Panc1 (cell line): ENCODE measurements at places on chromosomes 12 and 14. TPM values are rescaled to one million over a fixed set of nuclear protein-coding genes. Genes with fewer than 3 reads are reported as not detected.

- peak; percentile 95 for DNase-seq
Observed at GRCh38 chr12:31518680-31519227, 72.2 kb downstream of the DENND5B start.

DNA sequence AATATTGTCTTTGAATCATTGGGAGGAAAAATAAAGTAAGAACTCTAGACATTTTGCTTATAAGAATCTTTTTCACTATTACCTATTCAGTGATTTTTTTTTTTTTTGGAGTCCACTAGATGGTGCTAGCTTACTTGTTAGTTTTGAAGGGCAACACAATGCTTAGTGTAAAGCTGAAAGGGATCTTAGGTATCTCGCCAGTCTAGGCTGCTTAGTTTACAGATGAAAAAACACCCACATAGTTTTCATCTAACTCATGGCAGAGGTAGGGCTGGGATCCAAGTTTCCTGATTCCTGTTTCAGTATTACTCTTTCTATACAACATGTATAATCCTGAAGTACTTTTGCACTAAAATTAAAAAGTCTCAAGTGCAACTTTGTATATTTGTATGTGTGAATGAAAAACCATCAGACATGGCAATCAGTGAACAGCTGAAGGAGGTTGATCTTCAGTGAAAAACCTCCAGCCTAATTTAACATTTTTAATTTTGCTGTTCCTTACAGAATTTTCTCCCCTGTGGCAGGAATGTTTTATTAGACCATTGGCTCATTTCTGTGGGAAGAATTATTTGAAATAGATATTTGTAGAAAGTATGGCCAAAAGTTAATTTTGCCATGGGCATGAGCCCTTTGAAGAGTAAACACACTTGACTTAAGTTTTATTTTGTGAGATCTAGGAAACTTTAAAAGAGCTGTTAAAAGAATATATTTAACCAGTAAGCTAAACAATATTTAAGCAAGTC, 40.7 kb downstream of the LRRIQ1 start:
- DNase-seq: peak; percentile 48

Gene CLEC6A
- total RNA-seq: not detected

DNA sequence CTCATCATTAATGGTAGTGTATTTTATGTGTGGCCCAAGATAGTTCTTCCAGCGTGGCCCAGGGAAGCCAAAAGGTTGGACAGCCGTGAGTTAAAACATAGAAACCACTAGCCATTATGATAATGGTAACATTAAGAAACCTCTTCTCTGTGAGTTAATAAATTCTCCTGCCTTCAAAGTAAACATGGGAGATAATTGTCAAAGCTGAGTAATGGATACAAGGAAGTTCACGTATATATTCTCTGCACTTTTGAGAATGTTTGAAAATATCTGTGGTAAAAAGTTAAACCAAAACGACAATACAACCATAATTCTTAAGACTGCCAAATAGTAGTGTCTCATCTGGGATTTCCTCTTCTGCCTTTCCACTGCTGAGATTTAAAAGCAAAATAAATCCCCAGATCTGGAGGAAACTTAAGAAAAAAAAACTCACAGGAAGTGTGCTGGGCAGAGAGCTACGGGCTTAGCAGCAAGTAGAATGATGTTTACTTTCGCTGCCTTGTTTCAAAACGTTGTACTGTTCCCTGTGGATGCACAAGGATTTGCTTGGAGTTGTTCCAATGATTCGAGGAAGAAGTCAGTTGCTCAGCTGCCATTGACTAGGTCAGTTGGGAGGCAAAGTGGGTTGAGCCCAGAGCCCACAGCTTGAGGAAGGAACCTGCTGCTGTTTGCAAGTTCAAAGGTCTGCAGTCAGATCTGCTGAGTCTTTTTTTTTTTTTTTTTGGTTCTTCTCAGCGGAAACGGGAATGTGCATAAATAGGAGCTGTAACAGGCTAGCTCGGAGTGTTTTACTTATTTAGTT, 1.7 kb downstream of the TPCN1 start:
- DNase-seq: no peak

DNA sequence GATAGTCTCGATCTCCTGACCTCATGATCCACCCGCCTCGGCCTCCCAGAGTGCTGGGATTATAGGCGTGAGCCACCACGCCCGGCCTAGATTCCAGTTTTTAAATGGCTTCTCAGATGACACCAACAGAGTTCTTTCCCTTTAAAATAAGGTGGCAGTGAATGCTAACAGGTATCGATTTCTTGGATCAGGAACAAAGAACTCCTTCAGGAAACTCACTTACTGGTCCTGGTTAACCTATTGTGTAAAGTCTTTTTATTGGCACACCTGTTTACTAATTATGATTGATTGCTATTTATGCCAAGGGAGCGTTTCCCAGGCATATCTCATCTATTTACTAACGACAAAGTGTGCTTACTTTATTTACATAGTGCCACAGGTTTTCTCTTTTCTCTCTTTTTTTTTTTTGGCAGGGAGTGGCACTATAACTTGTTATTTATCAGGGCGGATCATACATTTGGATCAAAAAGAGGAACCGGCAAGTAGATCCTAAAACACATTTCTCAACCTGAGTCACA, 89.7 kb downstream of the GLT1D1 start:
- no peak for DNase-seq

- DNase-seq: no peak
Observed at GRCh38 chr12:93776581-93777018, 99.4 kb downstream of the CRADD start.

GRCh38 chr12:52227606-52228166, 5.4 kb upstream of the KRT7 start:
- no peak for DNase-seq

DNA sequence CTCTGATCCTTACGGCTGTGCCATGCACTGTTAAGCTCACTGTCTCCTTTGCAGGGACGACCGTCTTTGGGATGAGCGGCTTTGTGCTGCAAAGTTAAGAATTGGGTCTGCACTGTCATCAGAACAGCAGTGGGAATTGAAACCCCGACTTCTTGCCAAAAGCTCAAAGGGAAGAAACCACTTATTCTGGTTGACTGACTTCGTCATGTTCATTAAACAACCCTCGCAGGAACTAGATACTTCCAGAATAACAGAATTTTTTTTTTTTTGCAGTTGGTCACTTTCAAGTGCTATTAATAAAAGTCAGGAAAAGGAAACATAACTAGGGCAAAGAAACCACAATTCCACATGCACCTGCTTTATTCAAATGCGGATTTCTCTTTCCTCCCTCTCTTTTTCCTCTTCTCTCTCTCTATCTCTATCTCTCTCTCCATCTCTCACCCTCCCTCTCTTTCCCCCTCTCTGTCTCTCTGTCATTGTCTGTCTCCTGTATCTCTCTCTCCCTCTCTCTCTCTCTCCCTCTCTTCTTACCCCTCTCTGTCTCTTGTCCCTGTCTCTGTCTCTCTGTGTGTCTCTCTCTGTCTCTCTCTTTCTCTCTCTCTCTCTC, 12.3 kb upstream of the GLT1D1 start:
- DNase-seq: no peak

DNA sequence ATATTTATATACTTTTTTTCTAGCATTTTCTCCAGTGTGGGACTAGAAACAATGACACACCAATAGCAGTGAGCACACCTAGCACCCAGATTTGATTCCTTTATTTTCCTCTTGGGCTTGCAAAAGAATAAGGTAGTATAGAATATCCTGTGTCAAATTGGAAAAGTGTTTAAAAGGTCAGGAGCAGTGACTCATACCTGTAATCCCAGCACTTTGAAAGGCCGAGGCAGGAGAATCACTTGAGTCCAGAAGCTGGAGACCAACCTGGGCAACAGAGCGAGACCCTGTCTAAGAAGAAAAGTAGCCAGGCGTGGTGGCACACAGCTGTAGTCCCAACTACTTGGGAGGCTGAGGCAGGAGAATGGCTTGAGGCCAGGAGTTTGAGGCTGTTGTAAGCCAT, 53.8 kb upstream of the SGPP1 start:
- DNase-seq: no peak

DNA sequence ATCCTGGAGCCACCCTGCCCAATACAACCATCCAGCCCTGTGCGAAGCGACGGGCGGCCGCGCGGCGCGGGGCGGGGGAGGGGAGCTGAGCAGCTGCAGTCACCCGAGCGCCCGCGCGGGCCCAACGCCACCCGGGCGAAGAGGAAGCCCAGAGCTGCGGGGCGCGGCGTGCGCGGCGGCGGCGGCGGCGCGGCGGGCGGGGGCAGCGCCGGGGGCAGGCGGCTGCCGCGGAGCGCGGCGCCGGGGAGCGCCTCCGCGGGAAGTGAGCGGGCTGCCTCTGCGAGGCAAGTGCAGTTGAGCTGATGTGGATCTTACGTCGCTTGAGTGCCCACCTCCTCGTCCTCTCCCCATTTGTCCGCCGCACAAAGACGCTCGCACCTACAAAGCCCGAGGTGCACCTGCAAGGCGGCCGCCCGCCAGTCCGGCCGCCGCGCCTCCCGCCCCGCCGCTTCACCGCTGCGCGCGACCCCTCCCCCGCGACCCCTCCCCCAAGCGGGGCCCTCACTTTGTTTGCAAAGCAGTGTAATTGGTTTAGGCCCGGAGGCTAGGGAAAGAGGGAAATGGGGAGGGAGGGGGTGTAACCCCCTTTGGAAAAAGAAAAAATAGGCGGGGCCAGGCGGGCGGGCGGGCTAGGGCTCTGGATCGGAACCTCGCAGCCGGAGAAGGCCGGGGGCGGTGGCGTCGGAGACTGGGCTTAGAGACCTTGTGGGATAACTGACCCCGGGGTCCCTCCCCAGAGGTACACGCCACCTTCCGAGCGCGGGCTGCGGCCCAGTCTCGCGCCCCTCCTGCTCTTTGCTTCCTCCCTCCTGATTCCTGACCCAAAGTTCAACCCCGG, at the start of the genes FOXA1 and TTC6:
FOXA1 (minus strand) TSS at position 279 of the 838 bp plus-strand sequence; CDS start at position 2, 277 bp downstream.
TTC6 (plus strand) TSS at position 659 of the 838 bp plus-strand sequence. CDS start 26,436 bp downstream, outside the sequence.
- DNase-seq: no peak
